ENCODE measurements at places on chromosomes 16 and 17. TPM values are rescaled to one million over a fixed set of nuclear protein-coding genes. Genes with fewer than 3 reads are reported as not detected.

The TPPP3 gene
- 14.2 TPM for total RNA-seq

The IL34 gene
- total RNA-seq, result 0.77 TPM

The CCT6B gene
- 0.80 TPM for total RNA-seq

The CCL1 gene
- not detected for total RNA-seq

The SLC25A10 gene
- 29.3 TPM for total RNA-seq

The IQCK gene
- total RNA-seq, result 9.4 TPM

The GINS2 gene
- 31.3 TPM for total RNA-seq

The NATD1 gene
- 2.5 TPM for total RNA-seq

The OR1E2 gene
- total RNA-seq, result not detected

The MRPL12 gene
- 283 TPM for total RNA-seq

The SPATA22 gene
- not detected for total RNA-seq

Data from A549 treated with GW870086 at 1 μM for 4 hours (cell line).